Glutamatergic neuron (in vitro differentiated cells): ENCODE measurements at places on chromosomes 5 and 9. TPM values are rescaled to one million over a fixed set of nuclear protein-coding genes. Genes with fewer than 3 reads are reported as not detected.
A peak's percentile ranks its signal among the peaks of the same experiment; 100 is the strongest.

The ADRA1B gene
- 0.66 TPM for total RNA-seq

The GMCL2 gene
- not detected for total RNA-seq

The ENTPD8 gene
- 1.0 TPM for total RNA-seq

The FRMD3 gene
- 20.7 TPM for total RNA-seq

The INSYN2B gene
- not detected for total RNA-seq

The ORM1 gene
- total RNA-seq = not detected

The INSL4 gene
- not detected for total RNA-seq

The MARCHF11 gene
- total RNA-seq = 1.5 TPM

DNA sequence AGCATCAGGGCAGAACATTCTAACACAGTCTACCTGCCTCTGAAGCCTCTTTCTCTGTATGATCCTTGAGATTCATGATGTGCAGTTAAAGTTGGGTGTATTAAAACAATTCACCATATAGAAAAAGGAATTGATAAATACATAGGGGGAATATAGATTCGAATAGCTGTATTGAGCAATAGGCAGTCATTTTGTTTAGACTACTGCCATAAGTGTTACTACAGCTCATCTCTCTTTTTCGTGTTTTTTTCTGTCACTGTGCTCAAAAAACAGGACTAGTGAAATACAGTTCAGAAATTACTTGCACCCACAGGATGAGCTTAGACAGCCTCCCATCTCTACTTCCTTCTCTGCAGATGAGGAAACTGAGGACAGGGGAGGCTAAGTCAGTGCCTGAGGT lies 144.6 kb upstream of the FBN2 start:
- peaks cover 6% of the 10 kb centered on the region for H3K27me3 ChIP-seq
- H3K4me3 ChIP-seq = no peak overlapping the region
- no peak for DNase-seq

DNA sequence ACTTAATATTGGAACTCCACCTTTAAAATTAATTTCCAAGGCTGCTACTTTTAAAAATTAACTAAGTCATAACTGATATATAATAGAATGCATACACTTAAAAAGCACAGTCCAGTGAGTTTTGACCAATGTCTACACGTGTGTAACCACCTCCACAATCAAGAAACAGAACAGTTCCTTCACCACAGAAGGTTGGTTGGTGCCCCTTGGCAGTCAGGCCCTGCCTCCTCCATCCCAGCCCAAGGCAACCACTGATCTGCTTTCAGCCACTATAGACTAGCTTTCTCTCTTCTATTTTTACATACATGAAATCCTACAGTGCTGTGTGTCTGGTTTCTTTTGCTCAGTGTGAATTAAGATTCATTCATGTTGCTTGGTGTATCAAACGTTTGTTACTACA lies 215.2 kb downstream of the CRB2 start:
- no peaks in the 10 kb centered on the region for H3K27me3 ChIP-seq
- peaks cover 7% of the 10 kb centered on the region for H3K36me3 ChIP-seq
- H3K4me3 ChIP-seq = no peak overlapping the region
- DNase-seq = no peak
- H3K4me1 ChIP-seq = peaks cover 9% of the 10 kb centered on the region

DNA sequence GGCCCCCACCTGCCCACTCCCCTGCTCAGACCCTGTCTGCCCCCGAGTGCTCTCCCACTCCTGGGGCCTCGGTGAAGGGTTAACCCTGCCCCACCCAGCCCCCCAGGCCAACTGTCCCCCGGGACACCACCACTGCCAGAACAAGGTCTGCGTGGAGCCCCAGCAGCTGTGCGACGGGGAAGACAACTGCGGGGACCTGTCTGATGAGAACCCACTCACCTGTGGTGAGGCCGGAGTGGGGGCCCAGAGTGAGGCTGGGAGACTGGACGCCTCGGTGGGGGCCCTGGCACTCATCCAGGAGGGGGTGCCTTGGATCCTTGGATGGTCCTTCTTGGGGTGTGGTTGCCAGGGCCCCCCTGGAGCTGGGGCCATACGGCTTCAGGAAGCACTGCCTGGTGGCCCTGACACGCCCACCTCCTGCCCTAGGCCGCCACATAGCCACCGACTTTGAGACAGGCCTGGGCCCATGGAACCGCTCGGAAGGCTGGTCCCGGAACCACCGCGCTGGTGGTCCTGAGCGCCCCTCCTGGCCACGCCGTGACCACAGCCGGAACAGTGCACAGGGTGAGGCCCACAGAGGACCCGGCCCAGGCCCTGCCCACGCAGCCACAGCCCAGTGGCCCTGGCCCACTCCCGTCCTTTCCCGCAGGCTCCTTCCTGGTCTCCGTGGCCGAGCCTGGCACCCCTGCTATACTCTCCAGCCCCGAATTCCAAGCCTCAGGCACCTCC lies 2.1 kb downstream of the MAMDC4 start:
- no peak overlapping the region for H3K4me3 ChIP-seq
- H3K36me3 ChIP-seq = no peaks in the 10 kb centered on the region
- peaks cover 2% of the 10 kb centered on the region for H3K4me1 ChIP-seq

DNA sequence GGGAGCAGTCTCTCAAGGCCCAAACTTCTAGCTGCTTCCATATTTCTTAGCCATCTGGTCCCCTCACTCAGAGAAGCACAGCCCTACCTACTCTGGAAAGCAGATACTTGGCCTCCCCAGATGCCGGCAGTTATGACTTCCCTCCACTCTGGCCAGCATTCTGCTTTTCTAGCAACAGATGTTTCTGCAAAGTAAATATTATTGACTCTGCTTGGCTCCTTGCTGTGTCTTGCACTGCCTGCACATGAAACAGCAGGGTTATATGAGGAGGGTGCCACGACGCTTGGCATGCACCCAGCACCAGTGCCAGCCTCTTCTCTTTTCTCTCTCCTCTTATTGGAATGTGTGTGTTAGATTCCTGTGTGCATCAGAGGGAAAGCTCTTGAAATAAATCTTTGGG lies 99.7 kb downstream of the ARHGAP26 start:
- H3K36me3 ChIP-seq = no peaks in the 10 kb centered on the region
- H3K27me3 ChIP-seq = peaks cover 4% of the 10 kb centered on the region
- DNase-seq = no peak
- H3K4me3 ChIP-seq = no peak overlapping the region
- no peak overlapping the region for H3K27ac ChIP-seq

DNA sequence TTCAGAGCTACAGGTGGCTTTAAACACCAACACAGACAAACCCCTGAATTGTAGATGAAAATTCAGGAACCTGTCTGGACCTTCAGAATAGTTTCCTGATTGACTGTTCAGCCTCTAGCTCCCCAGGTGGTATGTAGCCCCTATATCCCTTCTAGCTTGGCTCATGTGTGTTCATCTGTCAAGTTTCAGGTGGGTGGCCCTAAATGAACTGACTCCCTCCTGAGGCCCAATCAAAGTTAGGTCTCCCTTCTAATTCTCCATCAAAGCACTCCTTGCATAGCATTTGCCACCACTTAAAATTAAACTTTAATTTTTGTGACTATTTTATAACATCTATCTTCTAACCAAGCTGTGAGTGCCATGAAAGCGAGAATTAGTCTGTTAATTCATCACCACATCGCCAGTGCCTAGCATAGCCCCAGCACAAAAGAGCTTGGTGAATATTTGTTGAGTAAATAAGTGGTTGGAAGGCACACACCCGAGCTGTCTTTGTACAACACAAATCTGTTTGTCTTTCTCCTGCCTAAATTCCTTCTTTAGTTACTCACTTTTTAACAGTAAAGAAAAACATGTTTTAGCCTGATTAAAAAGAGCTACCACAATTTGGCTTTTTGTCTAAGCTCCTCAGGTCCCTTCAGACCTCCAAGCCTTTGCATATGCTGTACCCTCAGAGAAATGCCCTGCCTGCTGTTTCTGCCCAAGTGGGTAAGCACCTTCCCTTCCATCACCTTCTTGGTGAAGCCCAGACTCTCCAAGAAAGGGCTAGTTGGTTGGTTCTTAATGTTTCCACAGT lies 138.1 kb upstream of the HMHB1 start:
- H3K36me3 ChIP-seq = no peaks in the 10 kb centered on the region
- peaks cover 1% of the 10 kb centered on the region for H3K27me3 ChIP-seq
- H3K4me1 ChIP-seq = no peaks in the 10 kb centered on the region

GRCh38 chr5:38678076-38678475 lies 121.6 kb upstream of the LIFR start:
- no peaks in the 10 kb centered on the region for H3K36me3 ChIP-seq
- H3K27me3 ChIP-seq = no peaks in the 10 kb centered on the region
- no peak overlapping the region for H3K4me3 ChIP-seq
- DNase-seq = no peak
- H3K27ac ChIP-seq = no peak overlapping the region
- no peaks in the 10 kb centered on the region for H3K4me1 ChIP-seq

DNA sequence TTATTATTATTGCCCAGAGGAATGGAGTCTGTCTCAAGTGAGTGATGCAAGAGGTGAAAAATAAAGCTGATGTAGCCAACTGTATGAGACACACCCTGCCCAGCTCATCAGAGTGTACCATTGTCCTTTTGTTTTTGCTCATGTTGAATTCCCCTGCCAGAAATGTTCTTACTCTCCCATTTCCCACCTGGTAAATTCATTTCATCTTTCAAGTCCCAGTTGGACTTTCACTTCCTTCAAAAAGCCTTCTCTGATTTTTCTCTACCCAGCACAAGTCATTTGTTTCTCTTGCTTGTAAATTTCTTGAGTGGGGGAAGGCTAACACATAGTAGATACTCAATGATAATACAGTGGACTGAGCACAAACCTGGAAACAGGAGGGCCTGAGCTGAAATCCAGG lies 394.5 kb upstream of the ZNF462 start:
- no peak overlapping the region for H3K4me3 ChIP-seq
- DNase-seq = no peak
- no peaks in the 10 kb centered on the region for H3K4me1 ChIP-seq
- no peak overlapping the region for H3K27ac ChIP-seq

GRCh38 chr9:68476847-68477246 lies 63.8 kb downstream of the TMEM252 start:
- H3K4me1 ChIP-seq = no peaks in the 10 kb centered on the region
- no peaks in the 10 kb centered on the region for H3K27me3 ChIP-seq
- no peaks in the 10 kb centered on the region for H3K36me3 ChIP-seq
- H3K27ac ChIP-seq = no peak overlapping the region
- no peak overlapping the region for H3K4me3 ChIP-seq

GRCh38 chr5:180618829-180619562 lies 27.7 kb upstream of the SCGB3A1 start:
- DNase-seq = peak; percentile 79
- peaks cover 11% of the 10 kb centered on the region for H3K27me3 ChIP-seq
- H3K4me3 ChIP-seq = peak overlapping the region; percentile 71
- no peaks in the 10 kb centered on the region for H3K4me1 ChIP-seq
- no peak overlapping the region for H3K27ac ChIP-seq
- H3K36me3 ChIP-seq = no peaks in the 10 kb centered on the region

- H3K36me3 ChIP-seq = peaks cover 12% of the 10 kb centered on the region
- peak overlapping the region; percentile 97 for H3K27ac ChIP-seq
- peak overlapping the region; percentile 98 for H3K4me3 ChIP-seq
- H3K27me3 ChIP-seq = peaks cover 12% of the 10 kb centered on the region
- DNase-seq = peak; percentile 77
Measured at GRCh38 chr5:180070756-180071530, 616 bp downstream of the RNF130 start.

DNA sequence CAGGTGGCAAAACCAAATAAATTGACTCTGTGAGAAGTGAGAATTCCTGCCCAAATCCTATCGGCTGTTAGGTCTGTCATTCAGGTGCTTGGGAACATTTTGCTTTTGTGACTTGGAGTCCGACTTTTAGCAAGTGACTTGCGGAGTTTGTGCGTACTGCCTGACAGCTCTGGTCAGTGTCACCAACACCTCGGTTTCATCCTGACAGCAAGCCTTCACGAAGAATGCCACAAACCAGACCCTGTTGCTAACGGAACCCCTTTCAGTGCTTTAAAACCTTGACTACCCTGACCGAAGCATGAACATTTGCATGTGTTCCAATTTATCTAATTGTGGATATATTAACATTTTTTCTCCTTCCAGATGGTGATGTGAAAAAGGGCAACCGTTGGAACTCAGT lies 26.5 kb downstream of the LIX1 start:
- DNase-seq = no peak
- H3K4me1 ChIP-seq = peaks cover 6% of the 10 kb centered on the region
- H3K4me3 ChIP-seq = no peak overlapping the region
- H3K27ac ChIP-seq = no peak overlapping the region

- H3K27me3 ChIP-seq = peaks cover 2% of the 10 kb centered on the region
- no peak for DNase-seq
Measured at GRCh38 chr5:107231191-107231590, 439.5 kb downstream of the EFNA5 start.

- H3K27me3 ChIP-seq = no peaks in the 10 kb centered on the region
- DNase-seq = no peak
- no peak overlapping the region for H3K27ac ChIP-seq
- H3K36me3 ChIP-seq = no peaks in the 10 kb centered on the region
- no peak overlapping the region for H3K4me3 ChIP-seq
Measured at GRCh38 chr5:99317136-99317535, 388.3 kb upstream of the CHD1 start.

DNA sequence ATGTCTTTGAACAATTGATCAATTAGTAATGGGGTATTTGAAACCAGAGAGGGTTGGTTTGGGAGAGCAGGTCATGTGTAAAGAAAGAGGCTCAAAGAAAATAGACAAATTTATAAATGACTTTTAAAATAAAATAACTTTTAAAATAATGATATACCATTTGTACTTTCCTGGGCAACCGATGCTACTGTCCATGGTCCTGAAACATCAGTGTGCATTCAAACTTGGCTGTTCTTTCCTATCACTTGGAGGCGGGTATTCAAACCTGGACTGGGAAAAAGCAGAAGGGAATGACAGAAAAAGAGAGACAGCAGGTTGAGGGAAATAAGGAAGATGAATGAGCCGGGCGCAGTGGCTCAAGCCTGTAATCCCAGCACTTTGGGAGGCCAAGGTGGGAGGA lies 1446.4 kb upstream of the WWC1 start:
- no peak overlapping the region for H3K27ac ChIP-seq
- peaks cover 1% of the 10 kb centered on the region for H3K27me3 ChIP-seq
- DNase-seq = no peak
- no peaks in the 10 kb centered on the region for H3K36me3 ChIP-seq
- no peak overlapping the region for H3K4me3 ChIP-seq
- no peaks in the 10 kb centered on the region for H3K4me1 ChIP-seq

- no peak overlapping the region for H3K27ac ChIP-seq
- peaks cover 3% of the 10 kb centered on the region for H3K27me3 ChIP-seq
- H3K4me1 ChIP-seq = peaks cover 15% of the 10 kb centered on the region
- DNase-seq = no peak
Measured at GRCh38 chr9:84894859-84895258, 225.3 kb downstream of the NTRK2 start.

DNA sequence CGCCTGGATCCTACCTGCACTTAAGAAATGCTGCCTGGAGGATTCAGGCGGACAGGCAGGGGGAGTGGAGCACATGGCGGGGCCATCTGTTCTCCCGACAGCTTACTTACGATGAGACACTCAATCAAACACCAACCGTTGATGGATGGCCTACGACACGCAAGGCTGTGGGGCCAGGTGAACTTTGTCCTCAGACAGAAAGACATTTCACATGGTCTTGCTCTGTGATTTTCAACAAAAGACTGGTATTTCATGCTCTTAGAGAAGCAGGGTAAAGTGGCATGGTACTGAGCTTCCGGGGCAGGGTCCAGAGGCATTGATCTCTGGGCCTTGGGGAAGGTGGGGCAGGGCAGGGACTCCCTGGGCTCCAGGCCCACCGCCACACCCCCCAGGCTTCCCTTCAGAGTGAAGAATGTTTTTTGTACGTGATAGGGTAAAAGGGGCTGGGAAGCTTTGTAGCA lies 9.1 kb upstream of the OLFM1 start:
- peak overlapping the region; percentile 92 for H3K27ac ChIP-seq
- peaks cover 51% of the 10 kb centered on the region for H3K4me1 ChIP-seq
- peaks cover 14% of the 10 kb centered on the region for H3K36me3 ChIP-seq
- H3K4me3 ChIP-seq = peak overlapping the region; percentile 99
- peaks cover 15% of the 10 kb centered on the region for H3K27me3 ChIP-seq

GRCh38 chr9:16447946-16448345 lies 422.5 kb downstream of the BNC2 start:
- H3K4me1 ChIP-seq = peaks cover 7% of the 10 kb centered on the region
- H3K27me3 ChIP-seq = no peaks in the 10 kb centered on the region
- H3K4me3 ChIP-seq = no peak overlapping the region
- H3K27ac ChIP-seq = no peak overlapping the region
- no peak for DNase-seq
- H3K36me3 ChIP-seq = no peaks in the 10 kb centered on the region
